Activated naive CD4-positive, alpha-beta T cell treated with Interleukin-2 at 50 U/mL for 16 hours (primary cell): ENCODE measurements at places on chromosomes 16 and 17.

DNA sequence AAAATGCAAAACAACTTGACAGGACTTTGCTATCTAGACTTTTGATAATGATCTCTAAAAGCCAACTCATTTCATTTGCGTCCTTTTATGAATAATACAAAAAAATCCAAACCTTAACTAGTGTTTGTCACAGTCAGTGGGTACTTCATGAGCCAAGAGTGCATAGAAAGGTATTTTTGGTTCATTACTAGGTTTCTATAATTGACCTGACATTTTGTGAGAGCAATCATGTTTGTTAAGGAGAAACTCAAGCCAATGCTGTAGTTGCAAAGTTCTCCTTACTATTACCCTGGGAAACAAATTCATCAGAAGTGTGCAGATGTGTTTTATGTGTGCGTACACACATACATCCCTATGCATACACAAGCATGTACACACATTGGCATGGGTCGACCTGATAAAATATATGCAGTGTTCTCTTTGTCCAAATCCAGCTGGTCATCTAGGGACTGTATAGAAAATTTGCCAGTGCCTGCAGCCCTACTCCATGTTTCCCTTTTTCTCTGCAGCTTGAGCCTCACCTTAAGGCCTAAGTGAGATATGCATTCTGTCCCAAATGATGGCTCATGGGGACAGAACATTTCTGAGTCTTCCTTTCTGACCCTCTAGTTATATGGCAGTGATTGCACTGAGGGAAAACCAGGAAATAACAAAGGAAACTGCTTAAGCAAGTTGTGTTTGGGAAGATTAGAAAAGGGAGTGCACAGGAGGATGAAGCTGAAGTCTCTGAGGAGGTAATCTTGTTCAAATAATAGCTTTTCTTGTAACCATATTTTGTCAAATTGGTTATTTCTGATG, 128.1 kb downstream of the CDH13 start:
- no peak for DNase-seq

- DNase-seq, result peak; percentile 47
Observed at GRCh38 chr17:36117505-36118382, 14.1 kb downstream of the CCL4 start.

GRCh38 chr16:11977376-11978041, 975 bp downstream of the SNX29 start:
- no peak for DNase-seq

- DNase-seq, result no peak
Observed at GRCh38 chr17:36611345-36612072, 10.1 kb downstream of the MRM1 start.

DNA sequence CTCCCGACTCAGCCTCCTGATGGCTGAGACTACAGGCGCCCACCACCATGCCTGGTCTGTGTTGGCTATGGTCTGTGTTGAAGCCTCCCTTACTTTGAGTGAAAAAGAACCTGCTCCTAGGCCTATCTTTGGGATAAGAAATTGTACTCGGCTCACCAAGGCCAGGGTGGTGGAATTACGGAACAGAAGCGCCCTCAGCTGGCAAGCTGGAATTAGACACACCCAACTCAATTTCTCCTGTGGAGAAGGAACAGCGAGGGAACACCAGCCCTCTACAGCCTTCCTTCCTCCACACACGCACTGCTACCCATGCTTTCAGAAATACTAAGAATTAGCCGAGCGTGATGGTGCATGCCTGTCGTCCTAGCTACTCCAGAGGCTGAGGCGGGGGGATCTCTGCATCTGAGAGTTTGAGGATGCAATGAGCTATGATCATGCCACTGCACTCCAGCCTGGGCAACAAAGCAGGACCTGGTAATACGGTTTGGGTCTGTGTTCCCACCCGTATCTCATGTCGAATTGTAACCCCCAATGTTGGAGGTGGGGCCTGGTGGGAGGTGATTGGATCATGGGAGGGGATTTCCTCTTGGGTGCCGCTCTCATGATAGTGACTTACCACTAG, 40.1 kb upstream of the RBBP6 start:
- no peak for DNase-seq

- peak; percentile 76 for DNase-seq
Observed at GRCh38 chr17:63701868-63702720, 2.2 kb upstream of the LIMD2 start.

DNA sequence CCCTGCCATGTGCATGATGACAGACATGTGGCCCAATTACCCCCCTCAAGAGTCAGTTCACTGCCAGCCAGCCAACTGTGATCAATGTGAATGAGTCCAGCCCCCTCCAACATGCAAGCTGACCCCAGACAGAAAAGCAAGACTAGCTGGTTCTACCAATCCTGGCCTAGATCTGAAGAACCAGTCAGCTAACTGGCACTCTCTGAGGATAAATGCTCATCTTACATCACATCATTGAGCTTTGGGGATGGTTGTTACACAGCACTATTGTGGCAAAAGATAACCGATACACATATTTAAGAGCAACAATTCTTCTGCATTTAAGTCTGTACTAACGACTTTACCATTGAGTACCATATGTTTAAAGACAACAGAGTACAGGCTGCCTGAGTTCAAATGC, 106.7 kb downstream of the TOX3 start:
- no peak for DNase-seq

DNA sequence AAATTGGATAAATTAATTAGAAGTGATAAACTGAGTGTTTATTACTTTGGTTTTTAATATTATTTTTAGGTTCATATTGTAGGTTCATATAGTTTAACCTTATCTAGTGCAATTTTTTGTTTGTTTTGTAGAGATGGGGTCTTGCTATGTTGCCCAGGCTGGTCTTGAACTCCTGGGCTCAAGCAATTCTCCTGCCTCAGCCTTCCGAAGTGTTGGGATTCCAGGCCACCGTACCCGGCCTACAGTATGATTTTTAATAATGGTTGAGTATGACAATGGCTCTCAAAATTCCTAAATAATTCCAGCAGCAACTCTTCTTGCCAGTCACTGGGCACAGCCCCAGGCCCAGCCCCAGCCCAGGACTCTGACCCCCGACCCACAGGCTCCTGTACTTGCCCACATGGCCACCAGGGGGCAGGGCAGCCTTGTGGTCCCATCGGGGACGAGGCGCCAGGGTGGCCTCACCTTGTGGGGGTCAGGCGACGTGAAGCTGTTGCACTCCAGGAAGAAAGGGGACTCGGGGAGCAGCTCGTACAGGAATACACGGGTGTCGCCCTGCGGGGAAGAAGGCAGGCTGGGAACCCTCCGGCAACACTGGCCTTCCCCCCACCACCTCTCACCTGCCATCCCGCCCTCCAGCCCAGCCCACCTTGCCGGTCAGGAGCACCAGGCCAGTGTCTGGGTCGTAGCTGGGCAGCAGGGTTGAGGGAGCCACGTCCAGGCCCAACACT, 7.9 kb upstream of the PAM16 start:
- peak; percentile 72 for DNase-seq

GRCh38 chr17:9236286-9237052, 215.2 kb downstream of the NTN1 start:
- no peak for DNase-seq

DNA sequence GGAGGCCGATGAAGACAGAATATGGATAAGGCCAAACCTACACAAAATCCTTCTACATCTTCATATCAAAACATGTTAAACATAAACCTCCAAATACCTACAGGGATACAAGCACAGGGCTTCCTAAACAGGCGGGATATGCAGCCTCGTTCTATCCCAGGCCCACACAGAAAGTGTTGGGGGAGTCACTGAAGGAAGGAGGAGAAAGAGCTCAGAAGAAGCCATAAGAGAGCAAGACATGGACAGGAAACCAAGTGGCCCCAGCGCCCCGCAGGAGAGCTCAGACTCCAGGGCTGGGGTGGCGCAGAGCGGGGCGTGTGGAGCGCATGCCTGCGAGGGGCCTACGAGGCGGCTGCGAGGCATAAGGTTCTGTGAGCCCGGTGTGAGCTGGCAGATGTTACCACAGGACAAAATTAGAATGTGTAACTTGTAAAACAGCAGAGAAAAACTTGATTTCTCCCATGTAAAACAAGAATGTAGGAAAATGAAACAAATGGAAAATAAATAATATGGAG, 11.0 kb upstream of the FASN start:
- DNase-seq, result no peak

GRCh38 chr17:311119-311782, 41.4 kb downstream of the RPH3AL start:
- DNase-seq, result no peak

DNA sequence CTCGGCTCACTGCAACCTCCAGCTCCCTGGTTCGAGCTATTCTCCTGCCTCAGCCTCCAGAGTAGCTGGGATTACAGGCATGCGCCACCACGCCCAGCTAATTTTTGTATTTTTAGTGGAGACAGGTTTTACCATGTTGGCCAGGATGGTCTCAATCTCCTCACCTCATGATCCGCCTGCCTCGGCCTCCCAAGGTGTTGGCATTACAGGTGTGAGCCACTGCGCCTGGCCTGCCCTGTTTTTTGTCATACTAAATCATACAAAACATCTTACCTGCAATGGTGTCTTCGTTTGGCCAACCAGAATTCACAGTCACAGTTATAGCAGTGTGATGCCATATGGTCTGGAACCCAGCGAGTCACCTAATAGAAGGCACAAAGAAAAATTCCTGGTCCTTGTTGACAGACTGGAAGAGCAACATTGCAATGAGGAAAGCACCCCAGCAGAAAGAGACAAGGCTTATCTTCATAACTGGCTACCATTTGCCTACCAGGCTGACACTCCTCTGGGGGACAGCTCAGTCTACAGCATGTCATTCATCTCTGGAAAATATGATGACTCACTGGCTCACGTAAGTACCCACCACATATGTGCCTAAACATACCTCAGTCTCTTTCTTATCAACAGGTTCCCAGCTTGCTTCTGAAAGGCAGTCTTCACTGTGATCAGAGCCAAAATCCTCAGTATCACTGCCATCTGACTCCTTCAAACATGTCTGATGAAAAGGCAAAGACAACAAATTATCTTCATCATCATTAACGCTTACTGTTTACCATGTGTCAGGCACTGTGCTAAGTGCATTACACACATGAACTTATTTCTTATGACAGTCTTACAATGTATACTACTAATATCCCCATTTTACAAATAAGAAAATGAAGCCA, 4.3 kb upstream of the HSF5 start:
- no peak for DNase-seq

DNA sequence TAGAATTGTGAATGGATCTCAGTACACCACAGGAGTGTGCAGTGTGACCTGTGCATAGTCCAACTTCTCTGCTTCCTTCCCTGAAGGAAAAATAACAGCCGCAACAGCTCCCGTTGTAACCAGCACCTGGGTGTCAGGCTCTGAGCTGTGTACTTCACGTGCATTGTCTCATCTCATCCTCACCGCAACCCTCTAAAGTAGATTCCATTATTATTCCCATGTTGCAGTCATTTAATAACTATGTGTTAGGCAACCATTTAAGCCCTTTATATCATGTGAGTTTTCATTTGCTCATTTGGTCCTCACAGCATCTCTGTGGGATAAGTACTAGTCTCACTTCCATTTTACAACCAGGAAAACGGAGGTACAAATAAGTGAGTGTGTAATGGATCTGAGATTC, 247.0 kb upstream of the MAF start:
- no peak for DNase-seq

DNA sequence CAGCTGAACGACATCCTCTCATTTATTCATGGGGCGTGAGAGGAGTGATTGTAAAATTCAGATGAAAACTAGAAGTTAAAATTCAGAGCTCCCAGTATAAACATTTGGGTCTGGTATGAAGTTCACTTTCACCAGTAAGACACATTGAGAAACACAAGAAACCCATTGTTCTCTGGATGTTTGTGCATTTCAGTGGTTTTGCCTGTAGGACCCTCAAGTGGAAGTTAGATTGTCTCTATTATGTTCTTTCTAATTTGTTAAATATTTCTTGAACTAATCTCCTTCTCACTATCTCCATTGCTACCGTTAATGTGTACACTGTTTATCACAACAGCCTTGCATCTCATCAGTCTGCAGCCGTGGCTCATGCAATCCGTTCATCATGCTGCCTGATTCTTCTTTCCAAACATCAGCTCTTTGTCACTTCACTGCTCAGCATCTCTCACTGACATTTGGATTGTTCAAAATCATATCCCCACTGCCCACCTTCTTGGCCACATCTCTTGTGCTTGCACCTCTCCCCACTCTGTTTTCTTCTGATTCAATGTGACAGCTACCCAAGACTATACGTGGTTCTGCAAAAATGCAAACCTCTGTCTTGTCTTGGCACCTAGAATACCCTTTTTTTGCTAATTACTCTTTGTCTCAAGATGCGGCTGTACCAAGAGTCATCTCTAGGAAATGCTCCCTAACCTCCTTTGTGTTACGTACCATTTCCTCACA, 49.5 kb downstream of the HLF start:
- no peak for DNase-seq

DNA sequence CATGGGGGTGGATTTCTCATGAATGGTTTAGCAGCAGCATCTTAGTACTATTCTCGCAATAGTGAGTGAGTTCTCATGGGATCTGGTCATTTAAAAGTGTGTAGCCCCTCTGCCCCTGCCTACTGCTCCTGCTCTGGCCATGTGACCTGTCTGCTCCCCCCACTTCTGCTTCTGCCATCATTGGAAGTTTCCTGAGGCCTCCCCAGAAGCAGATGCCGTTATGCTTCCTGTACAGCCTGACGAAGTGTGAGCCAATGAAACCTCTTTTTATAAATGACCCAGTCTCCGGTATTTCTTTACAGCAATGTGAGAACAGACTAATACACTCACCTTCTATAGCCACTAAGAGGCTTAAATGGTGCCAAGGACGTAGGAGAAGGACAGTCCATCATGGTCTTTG, 51.5 kb downstream of the NOL11 start:
- DNase-seq, result no peak

- no peak for DNase-seq
Observed at GRCh38 chr17:59381716-59382570, 50.5 kb downstream of the YPEL2 start.

- no peak for DNase-seq
Observed at GRCh38 chr17:57976594-57976993, 11.5 kb downstream of the VEZF1 start.

GRCh38 chr16:49855280-49855821, 561 bp downstream of the ZNF423 start:
- DNase-seq, result peak; percentile 51

DNA sequence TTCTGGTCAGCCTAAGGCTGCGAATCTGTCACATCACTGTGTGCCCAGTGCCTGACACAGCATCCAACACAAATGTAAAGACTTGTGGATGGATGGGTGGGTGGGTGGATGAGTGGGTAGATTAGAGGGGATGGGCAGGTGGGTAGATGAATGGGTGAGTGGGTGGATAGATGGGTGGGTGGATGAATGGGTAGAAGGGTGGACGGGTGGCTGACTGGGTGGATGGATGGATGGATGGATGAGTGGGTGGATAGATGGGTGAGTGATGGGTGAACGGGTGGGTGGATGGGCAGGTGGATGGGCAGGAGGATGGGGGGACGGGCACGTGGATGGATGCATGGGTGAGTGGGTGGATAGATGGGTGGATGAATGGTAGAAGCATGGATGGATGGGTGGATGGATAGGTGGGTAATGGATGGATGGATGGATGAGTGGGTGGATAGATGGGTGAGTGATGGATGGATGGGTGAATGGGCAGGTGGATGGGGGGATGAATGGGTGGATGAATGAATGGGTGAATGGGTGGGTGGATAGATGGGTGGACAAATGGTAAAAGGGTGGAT, 31.1 kb upstream of the ZFPM1 start:
- no peak for DNase-seq
